H9 (cell line): ENCODE measurements at places on chromosomes 6 and 20. TPM values are rescaled to one million over a fixed set of nuclear protein-coding genes. Genes with fewer than 3 reads are reported as not detected.

- H3K36me3 ChIP-seq = peaks cover 15% of the 10 kb centered on the region
- DNase-seq = peak; percentile 94
These were observed 1.3 kb upstream of the DDR1 start for GRCh38 chr6:30882759-30883684.

The CAP2 gene
- 11.5 and 11.9 TPM in 2 replicates for total RNA-seq

- no peak overlapping the region for H3K27ac ChIP-seq
- H3K4me1 ChIP-seq = no peaks in the 10 kb centered on the region
- DNase-seq = no peak
- no peaks in the 10 kb centered on the region for H3K27me3 ChIP-seq
- H3K4me3 ChIP-seq = no peak overlapping the region
These were observed 12.9 kb downstream of the TPMT start for GRCh38 chr6:18141805-18142590.

GRCh38 chr6:72832271-72832670 is 210.4 kb downstream of the KCNQ5 start:
- no peaks in the 10 kb centered on the region for H3K27me3 ChIP-seq
- H3K27ac ChIP-seq = no peak overlapping the region
- no peaks in the 10 kb centered on the region for H3K4me1 ChIP-seq
- no peaks in the 10 kb centered on the region for H3K36me3 ChIP-seq
- no peak for DNase-seq

The TSBP1 gene
- total RNA-seq = not detected in 2 replicates

DNA sequence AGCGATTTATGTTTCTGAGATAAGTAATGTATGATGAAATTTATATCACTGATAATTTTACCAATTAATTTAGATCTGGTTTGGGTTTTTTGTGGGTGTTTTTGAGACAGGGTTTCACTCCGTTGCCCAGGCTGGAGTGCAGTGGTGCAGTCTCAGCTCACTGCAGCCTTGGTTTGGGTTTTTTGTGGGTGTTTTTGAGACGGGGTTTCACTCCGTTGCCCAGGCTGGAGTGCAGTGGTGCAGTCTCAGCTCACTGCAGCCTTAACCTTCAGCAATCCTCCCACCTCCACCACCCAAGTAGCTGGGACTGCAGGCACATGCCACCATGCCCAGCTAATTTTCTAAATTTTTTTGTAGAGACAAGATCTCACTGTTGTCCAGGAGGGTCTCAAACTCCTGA is 13.0 kb downstream of the MRS2 start:
- H3K36me3 ChIP-seq = peaks cover 85% of the 10 kb centered on the region
- H3K27ac ChIP-seq = no peak overlapping the region
- DNase-seq = no peak
- no peak overlapping the region for H3K4me3 ChIP-seq
- no peaks in the 10 kb centered on the region for H3K27me3 ChIP-seq

The FBXL4 gene
- total RNA-seq = 5.1 and 5.3 TPM in 2 replicates

- no peak overlapping the region for H3K27ac ChIP-seq
- H3K27me3 ChIP-seq = peaks cover 38% of the 10 kb centered on the region; the same call in 1 of the 2 replicates
- peak overlapping the region; percentile 89 for H3K4me3 ChIP-seq
- H3K4me1 ChIP-seq = peaks cover 3% of the 10 kb centered on the region; the same call in 1 of the 2 replicates
- peak; percentile 79 for DNase-seq
These were observed 21.2 kb upstream of the NFATC2 start for GRCh38 chr20:51563486-51564332.

DNA sequence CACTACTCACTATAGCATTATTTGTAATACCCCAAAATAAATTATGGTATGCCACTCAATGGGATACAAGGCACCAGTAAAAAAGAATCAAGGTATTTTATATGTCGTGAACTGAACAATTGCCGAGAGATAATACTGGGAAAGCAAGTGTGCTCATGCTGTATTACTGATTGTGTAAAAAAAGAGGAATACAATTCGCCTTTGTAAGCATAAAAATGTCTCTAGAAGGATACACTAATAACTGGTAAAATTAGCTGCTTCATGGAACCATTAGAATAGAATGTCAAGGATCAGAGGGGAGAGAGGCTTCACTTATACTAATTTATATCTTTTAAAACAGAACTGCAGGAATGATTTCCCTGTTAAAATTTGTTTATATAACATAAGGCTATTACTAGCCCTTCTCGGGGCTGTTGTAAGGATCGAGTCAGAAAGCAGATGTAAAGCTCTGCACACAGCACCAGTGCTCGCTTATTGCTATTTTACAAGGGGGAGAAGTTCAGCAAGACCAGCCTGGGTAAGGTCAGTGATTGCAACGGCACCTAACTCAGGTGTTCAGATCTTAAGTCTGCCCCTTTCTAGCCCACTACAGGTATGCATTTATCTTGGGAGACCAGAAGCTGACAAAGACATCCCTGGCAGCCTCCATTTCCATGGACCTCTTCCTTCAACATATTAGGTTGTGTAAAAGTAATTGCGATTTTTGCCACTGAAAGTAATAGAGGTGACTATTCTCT is 61.6 kb downstream of the MYH7B start:
- DNase-seq = no peak
- no peaks in the 10 kb centered on the region for H3K4me1 ChIP-seq
- peaks cover 75% of the 10 kb centered on the region for H3K36me3 ChIP-seq

DNA sequence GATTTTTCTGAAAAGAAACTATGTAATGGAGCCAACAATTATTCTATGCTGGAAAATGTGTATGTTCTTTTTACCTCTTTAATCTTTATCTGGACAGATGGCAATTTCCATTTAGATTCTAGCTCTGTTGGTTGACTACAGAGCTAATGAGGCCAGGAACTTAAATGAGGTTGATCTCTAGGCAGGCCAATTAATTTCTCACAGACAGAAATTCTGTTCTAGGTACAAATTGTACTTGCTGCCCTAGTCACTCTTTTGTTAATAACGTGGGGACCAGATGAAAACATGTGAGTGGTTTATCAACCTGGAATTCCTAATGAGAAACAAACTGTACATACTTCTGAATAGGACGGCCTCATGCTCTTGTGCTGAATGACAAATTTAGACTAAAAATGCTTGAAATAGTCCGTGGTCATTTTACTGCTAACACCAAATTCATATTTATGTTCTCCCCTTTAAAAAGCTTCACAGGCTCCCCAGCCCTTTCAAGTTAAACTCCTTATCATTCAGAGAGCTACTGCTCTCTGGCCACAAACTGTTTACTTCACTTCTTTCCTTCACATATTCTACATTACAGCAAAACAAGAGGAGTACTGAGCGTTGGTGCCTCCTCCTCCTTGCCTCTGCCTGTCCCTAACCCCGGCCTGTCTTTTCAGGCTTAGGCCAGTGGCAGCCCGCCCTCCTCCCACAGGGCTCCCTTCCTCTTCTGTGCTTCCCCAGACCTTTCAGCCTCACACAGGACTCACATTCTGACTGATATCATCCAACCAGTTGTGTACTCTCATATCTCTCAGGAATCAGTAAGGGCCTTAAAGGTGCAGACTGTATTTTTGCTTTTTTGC is 41.4 kb downstream of the DTNBP1 start:
- H3K4me3 ChIP-seq = no peak overlapping the region
- H3K36me3 ChIP-seq = no peaks in the 10 kb centered on the region
- H3K27me3 ChIP-seq = no peaks in the 10 kb centered on the region

GRCh38 chr6:144757299-144757698 is 472.2 kb downstream of the UTRN start:
- peaks cover 2% of the 10 kb centered on the region; the same call in 2 of the 3 replicates for H3K36me3 ChIP-seq
- no peaks in the 10 kb centered on the region for H3K27me3 ChIP-seq
- DNase-seq = no peak
- no peak overlapping the region for H3K4me3 ChIP-seq
- no peak overlapping the region for H3K27ac ChIP-seq
- no peaks in the 10 kb centered on the region; the same call in 1 of the 2 replicates for H3K4me1 ChIP-seq

- H3K36me3 ChIP-seq = 0 out of 2 replicates have a peak, but pooled peaks cover 4% of the 10 kb centered on the region
- no peak for DNase-seq
- no peaks in the 10 kb centered on the region for H3K27me3 ChIP-seq
- H3K4me1 ChIP-seq = 0 out of 2 replicates have a peak, but pooled peaks cover 2% of the 10 kb centered on the region
These were observed 33.1 kb downstream of the HBS1L start for GRCh38 chr6:135021310-135022049.

DNA sequence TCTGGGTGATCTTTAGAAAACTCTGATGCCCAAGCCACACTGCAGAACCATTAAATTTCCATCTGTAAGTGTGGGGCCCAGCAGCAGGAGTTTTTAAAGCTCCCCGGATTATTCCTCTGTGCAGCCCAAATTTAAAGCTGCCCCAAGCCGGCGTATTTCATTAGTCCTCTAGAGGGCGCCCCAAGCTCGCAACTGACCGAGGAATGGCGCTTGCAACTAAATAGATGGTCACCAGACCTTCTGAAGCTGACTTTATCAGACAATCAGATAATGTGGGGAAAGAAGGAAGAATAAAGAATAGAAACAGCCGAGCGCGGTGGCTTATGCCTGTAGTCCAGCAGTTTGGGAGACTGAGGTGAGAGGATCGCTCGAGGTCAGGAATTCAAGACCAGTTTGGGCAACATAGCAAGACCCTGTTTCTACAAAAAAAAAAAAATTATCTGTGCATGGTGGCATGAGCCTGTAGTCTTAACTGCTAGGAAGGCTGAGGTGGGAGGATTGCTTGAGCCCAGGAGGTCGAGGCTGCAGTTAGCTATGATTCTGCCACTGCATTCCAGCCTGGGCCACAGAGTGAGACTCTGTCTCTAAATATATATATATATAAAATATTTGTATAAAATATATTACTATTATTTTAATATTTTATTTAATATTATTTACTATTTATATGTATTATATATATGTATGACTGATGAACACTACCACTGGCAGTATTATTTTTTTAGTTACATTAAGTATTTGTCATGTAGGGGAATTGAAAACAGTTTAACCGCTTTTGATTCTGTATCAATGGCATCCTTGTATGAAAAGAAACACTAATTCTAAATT is 56.0 kb downstream of the OTOR start:
- H3K27me3 ChIP-seq = no peaks in the 10 kb centered on the region
- peak; percentile 67 for DNase-seq
- no peaks in the 10 kb centered on the region for H3K36me3 ChIP-seq
- peaks cover 2% of the 10 kb centered on the region; the same call in 1 of the 2 replicates for H3K4me1 ChIP-seq

The SYCP2L gene
- total RNA-seq = 3.5 and 4.3 TPM in 2 replicates

The VGLL2 gene
- 0.13 TPM in 1 of 2 replicates, not detected in the other for total RNA-seq

DNA sequence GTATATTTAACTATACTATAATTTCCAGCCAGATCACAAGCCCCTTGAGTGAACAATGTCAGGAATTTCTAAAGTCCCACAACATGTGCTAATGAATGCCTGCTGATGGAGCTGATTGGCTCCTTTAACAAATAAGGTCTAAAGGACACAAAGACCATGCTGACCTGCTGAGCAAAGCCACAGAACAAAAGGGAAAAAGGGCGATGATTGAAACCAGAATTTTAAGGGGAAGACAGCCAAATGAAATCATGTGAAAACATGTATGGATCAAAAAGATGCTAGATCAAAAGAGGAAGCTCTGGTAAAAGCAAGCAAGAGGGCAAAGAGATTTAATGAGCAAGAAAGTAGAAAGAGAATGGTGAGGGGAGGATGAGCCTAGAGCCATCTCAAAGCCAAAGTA is 105.6 kb downstream of the DCDC2 start:
- H3K4me3 ChIP-seq = no peak overlapping the region
- DNase-seq = no peak
- no peaks in the 10 kb centered on the region for H3K27me3 ChIP-seq
- H3K36me3 ChIP-seq = peaks cover 6% of the 10 kb centered on the region; the same call in 2 of the 3 replicates

The SYNDIG1 gene
- 4.7 and 5.4 TPM in 2 replicates for total RNA-seq

- H3K4me1 ChIP-seq = no peaks in the 10 kb centered on the region
- no peak overlapping the region for H3K4me3 ChIP-seq
- no peaks in the 10 kb centered on the region for H3K36me3 ChIP-seq
- no peaks in the 10 kb centered on the region for H3K27me3 ChIP-seq
- no peak for DNase-seq
These were observed 102.1 kb upstream of the NXT1 start for GRCh38 chr20:23248461-23248882.

- no peak overlapping the region for H3K27ac ChIP-seq
- H3K36me3 ChIP-seq = peaks cover 38% of the 10 kb centered on the region
- no peaks in the 10 kb centered on the region for H3K27me3 ChIP-seq
- no peak overlapping the region for H3K4me3 ChIP-seq
- H3K4me1 ChIP-seq = no peaks in the 10 kb centered on the region
- peak; percentile 61 for DNase-seq
These were observed 60.0 kb downstream of the PTPN1 start for GRCh38 chr20:50569864-50570836.

- H3K27me3 ChIP-seq = no peaks in the 10 kb centered on the region; the same call in 1 of the 2 replicates
- H3K4me3 ChIP-seq = no peak overlapping the region
- peaks cover 14% of the 10 kb centered on the region for H3K4me1 ChIP-seq
- DNase-seq = no peak
- no peak overlapping the region for H3K27ac ChIP-seq
- peaks cover 13% of the 10 kb centered on the region for H3K36me3 ChIP-seq
These were observed 6.1 kb downstream of the GPR31 start for GRCh38 chr6:167151648-167152047.

DNA sequence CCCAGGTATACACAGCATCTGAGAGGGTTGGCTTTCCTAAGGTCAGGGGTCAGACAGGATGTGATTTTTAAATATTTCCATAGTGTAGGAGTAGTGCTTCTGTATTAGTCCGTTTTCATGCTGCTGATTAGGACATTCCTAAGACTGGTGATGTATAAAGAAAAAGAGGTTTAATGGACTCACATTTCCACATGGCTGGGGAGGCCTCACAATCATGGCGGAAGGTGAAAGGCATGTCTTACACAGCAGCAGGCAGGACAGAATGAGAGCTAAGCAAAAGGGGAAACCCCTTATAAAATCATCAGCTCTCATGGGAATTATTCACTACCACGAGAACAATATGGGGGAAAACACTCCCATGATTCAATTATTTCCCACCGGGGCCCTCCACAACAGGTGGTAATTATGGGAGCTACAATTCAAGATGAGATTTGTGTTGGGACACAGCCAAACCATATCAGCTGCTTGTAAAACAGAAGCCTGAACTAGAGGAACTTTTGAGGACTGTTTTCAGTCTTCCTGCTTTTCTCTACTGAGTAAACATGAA is 91.0 kb upstream of the MEI4 start:
- peaks cover 3% of the 10 kb centered on the region; the same call in 1 of the 3 replicates for H3K36me3 ChIP-seq
- DNase-seq = no peak
- H3K4me3 ChIP-seq = no peak overlapping the region
- H3K27ac ChIP-seq = no peak overlapping the region
- H3K27me3 ChIP-seq = no peaks in the 10 kb centered on the region
- no peaks in the 10 kb centered on the region for H3K4me1 ChIP-seq

The CUL9 gene
- total RNA-seq = 15.2 and 15.5 TPM in 2 replicates

DNA sequence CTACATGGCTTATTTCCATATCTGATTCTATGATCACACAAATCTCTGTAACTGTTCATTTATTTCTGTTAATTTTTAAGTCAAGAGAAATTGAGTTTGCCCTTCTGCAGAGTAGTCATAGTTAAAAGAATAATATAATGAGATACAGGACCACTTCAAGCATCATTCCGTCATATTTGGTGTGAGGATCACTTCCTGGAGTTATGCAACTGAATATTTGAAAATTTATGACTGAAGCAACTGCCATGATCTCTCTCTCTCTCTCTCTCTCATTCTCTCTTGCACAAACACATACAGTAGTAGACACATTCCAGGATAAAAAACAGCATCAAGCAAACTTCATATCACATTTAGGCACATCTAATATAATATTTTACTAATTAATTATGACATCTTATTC is 116.4 kb downstream of the COL9A1 start:
- H3K4me3 ChIP-seq = no peak overlapping the region
- DNase-seq = no peak
- H3K36me3 ChIP-seq = no peaks in the 10 kb centered on the region
- no peaks in the 10 kb centered on the region for H3K27me3 ChIP-seq
- H3K4me1 ChIP-seq = no peaks in the 10 kb centered on the region

- H3K36me3 ChIP-seq = peaks cover 2% of the 10 kb centered on the region; the same call in 2 of the 3 replicates
- H3K27me3 ChIP-seq = no peaks in the 10 kb centered on the region
- peak overlapping the region; percentile 96 for H3K4me3 ChIP-seq
- no peaks in the 10 kb centered on the region; the same call in 1 of the 2 replicates for H3K4me1 ChIP-seq
These were observed 2.1 kb downstream of the CPNE1 start for GRCh38 chr20:35662551-35662950.

The SIRPA gene
- 5.8 and 6.0 TPM in 2 replicates for total RNA-seq

- H3K4me3 ChIP-seq = peak overlapping the region; percentile 47; the same call in 1 of the 3 replicates
- peaks cover 14% of the 10 kb centered on the region for H3K36me3 ChIP-seq
- H3K27me3 ChIP-seq = no peaks in the 10 kb centered on the region
- no peak overlapping the region for H3K27ac ChIP-seq
- peaks cover 15% of the 10 kb centered on the region for H3K4me1 ChIP-seq
These were observed 85.9 kb downstream of the PXDC1 start for GRCh38 chr6:3665608-3666007.
